ENCODE measurements at places on chromosomes 5 and 9.

DNA sequence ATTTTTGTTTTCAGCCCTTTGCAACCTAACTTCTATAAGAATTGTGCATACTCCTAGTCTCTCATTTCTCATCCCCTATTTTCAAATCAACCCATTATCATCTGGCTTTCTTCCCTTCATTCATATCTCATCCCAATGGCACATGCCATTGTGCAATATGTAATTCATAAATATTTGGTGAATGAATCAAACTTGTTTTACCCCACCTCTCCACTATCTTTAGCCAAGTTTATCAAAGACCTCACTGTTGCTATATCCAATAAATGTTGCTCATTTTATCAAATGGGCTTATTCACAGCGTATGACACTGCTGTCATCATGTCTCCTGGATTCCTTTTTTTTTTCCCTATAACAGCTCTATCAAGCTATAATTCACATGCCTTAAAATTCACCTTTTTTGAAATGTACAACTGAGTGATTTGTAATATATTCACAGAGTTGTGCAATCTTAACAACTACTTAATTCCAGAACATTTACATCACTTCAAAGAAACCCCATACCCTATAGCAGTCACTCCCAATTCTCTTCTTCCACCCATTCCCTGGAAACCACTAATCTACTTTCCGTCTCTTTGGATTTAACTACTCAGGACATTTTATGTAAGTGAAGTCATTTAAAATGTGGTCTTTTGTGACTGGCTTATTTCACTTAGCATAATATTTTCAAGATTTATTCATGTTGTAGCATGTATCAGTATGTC lies 214.4 kb upstream of the PAPPA start:
- no peak for DNase-seq

GRCh38 chr5:155562158-155562557 lies 548.6 kb downstream of the KIF4B start:
- DNase-seq = peak; percentile 83

DNA sequence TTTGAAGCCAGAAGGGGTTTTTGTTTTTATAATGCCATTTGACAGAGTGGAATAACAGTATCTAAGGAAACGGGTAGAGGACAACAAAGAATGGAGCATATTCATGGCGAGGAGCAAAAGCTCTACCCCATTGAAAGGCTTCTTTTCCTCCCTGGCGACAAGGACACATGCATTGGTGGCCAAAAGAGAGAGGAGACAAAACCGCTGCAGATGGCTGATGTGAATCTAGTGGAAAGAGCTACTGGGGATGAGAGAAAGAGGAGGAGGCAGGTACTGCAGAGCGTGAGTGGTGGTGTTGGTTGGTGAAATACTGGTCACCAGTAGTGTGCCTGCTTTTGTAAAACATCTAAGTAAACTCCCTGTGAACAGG lies 491 bp downstream of the APC start:
- no peak for DNase-seq

GRCh38 chr9:129283291-129283691 lies 105.2 kb upstream of the IER5L start:
- no peak for DNase-seq

DNA sequence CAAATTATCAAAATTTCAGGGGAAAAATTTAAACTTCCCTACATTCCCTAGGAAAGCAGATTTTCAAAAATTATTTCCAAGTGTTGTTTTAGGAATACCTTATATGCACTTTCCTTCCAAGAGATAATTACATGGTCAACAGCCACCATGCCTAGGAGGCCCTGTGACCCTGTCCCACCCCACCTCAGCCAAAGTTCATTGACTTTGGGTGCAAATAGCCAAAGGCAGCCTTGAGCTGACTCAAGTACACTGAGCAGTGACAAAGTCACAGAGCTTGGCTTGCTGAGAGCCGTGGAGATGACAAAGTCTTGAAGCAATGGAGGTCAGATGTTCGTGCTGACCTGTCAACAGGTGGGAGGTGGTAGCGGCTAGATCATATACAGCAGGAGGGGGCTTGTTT lies 24.3 kb upstream of the FBP1 start:
- DNase-seq = no peak

DNA sequence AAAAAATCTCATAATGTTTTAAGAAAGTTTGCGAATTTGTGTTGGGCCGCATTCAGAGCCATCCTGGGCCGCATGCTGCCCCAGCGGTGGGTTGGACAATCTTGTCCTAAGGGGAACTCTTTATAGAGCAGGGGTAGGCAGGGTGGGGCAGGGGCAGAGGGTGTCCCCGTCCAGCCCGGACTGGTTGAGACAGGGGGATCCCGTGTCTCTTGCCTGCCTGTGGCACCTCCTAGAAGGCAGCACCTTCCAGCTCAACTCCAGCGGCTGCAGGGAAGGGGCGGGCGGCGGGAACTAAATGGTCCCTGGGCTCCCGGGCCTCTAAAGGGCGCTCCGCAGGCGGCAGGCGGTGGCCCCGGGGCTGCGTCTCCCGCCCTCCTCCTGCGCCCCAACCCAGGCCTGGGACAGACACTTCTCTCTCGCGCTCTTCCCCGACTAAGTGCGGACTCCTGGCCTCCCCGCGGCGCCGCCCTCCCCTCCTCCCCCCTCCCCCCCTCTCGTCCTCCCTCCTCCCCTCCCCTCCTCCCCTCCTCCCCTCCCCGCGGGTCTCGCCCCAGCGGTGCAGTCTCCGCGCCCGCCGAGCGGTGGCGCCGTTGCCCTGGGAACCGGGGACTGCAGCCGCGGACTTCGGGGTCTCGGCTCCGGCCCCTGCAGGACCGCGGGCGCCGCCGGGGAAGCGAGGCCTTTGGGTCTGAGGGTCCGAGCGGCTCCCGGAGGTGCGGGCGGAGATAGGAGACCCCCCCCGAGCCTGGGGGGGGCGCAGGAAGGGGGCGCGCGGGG lies 132.6 kb downstream of the MRPL36 start:
- peak; percentile 89 for DNase-seq

Data from eye (tissue), 1 donor.